ENCODE measurements at places on chromosomes 3 and 15.

GRCh38 chr3:52860424-52860768, 25.6 kb upstream of the MUSTN1 start:
- DNase-seq: no peak

GRCh38 chr15:41727143-41727542, 47.1 kb upstream of the MAPKBP1 start:
- no peak for DNase-seq

- no peak for DNase-seq
Measured at GRCh38 chr15:35724626-35725025, 178.7 kb upstream of the DPH6 start.

DNA sequence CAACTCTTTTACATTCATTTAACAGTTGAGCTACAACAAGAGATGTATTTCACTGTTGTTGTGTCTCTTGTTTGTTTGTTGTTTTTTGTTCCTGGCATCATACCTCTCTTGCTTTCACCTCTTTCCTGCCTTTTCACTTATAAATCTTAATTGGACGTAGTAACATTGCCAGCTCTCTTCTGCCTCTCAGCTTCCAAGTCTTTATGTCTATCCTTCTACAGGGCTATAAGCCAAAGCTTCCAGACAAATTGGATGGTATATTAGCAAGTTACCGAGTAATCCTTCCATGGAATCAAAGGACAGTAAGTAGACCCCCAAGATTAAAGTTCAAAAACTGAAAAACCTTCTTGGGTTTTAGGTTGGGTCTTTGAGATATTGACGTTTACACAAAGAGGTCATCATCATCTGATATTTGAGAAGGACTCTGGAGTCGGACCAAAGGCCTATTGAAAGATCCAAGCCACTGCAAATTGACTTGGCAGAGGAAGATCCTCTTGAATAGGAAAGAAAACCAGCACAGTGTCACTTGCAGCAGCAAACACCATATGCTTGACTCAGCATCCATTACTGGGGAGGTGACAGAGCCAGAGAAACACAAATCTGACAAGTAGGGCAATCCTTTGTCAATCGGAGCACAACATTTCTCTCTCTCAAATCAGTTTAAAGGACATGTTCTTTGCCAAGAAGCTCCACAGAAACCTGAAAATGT, 648.5 kb upstream of the NR2F2 start:
- DNase-seq: no peak

- DNase-seq: no peak
Measured at GRCh38 chr3:150887031-150887430, 18.2 kb downstream of the MINDY4B start.

- no peak for DNase-seq
Measured at GRCh38 chr3:187064210-187065115, 74.8 kb downstream of the RPL39L start.

- no peak for DNase-seq
Measured at GRCh38 chr3:64053581-64053980, 30.3 kb upstream of the PSMD6 start.

Measured in effector CD8-positive, alpha-beta T cell (primary cell).